ENCODE measurements at places on chromosomes 5 and 9.

GRCh38 chr5:125576822-125577221 is 830.4 kb upstream of the ZNF608 start:
- no peak for DNase-seq

DNA sequence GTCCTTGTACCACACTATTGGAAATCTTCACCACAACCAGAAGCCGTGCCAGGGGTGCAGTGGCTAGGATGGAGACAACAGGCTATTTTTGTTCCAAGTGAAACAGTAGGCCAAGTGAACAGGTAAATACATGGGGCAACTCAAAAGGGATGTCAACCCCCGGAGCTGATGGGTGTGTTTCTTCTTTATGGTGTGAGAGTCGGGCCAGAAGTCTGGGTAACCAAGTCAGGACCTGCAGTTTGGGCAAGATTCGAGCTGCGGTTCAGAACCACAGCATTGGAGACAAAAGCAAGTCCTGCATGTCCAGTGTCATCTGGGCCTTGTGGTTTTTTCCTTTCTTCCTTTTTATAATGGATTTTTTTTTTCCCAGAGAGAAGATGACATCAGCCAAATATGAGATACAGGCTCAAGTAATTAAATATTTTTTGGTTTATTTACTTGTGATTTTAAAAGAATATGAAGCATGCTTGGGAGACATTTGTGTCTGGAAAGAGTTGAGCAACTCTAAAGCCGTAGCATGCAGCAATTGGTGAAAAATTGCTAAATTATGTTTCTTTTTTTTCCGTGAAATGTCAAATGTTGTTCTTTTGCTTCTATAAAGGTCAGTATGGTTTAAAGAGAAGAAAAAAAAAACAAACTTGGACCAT is 261.6 kb downstream of the ARRDC3 start:
- no peak for DNase-seq

DNA sequence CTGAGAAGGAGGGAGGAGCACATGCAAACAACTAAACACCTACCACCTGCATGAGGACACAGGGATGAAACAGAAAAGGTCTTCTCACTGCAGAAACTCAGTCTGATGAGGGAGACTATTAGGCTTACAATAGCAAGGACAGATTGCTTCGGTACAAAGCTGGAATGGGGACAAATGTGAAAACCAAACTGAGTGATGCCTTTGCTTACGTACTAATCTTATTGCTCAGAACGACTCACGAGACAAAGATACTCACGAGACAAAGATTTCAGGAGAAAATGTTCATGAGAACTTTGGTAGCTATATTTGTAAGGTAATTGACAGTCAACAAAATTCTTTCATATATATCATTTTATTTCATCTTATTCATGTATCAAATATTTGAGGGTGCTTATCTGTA is 71.9 kb upstream of the TAF1L start:
- DNase-seq = no peak

- DNase-seq = peak; percentile 76
These were observed 34.7 kb downstream of the SHOC1 start for GRCh38 chr9:111759762-111760639.

DNA sequence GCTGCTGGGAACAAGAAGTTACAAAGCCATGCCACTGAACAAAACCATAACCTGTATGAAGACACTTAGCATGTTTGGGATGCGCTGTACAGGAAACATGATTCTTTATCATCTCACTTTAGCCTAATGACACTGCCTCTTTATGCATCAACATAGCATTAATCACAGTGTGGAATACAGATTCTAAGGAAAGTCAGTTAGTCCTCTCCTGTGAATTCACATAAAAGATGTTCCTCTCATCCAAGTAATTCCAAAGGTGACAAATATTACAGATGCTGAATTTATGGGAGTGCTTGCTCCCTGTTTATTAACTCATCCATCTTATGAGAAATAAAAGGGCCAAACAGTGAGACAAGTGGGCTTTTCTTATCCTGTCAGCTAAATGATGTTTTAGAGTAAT is 1677.7 kb downstream of the EFNA5 start:
- no peak for DNase-seq

DNA sequence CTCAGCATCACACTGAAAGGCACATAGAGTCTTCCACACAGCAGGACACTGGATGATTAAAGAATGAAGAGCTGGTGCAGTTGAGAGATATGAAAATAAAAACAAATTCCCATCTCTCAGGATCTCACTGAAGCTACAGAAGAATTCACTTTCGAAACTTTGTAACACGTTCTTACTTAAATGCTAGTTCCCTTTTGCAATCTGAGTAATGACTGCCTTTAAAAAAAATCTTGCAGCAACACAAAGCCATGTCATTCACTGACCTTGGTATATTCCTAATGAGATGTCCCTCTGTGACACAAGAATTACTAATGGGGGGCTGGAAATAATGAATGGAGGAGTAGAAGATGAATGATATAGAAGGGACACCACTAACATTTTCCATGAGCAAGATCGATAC is 201.8 kb downstream of the GLIS3 start:
- no peak for DNase-seq

DNA sequence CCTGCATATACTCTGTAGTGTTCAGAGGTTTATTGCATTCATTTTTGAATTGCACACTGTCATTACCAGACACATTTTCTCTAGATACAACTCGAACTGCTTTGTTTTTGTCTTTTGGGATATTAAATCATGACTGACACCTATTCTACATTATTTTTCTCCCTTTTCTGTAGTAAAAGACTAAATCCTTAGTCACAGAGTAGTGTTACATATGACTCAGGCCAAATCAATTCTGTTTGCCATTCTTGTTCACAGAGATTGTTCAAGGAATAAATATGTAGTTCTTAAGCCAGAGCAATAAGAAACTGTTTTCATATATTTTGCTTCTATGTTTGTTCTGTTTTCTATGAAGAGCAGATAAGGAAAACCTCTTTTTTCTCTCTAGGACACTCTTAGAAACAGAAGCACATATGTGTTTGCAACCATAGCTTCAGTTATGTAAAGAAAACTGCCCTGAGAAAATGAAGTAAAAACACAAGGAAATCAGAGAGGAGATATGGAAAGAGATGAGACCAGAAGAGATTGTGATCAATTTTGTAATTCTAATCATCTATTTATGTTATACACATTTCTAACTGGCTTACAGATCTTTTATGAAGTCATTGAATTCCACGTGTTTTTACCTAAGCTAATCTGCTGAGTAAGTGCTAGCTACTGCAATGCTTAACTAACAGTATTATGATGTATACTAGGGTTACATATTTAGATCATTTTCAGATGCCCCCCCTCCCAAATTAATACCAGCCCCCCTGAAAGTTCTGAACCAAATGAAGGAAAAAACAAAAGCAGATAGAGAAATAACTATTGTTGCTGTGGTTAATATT is 1995.6 kb upstream of the CDH6 start:
- no peak for DNase-seq

DNA sequence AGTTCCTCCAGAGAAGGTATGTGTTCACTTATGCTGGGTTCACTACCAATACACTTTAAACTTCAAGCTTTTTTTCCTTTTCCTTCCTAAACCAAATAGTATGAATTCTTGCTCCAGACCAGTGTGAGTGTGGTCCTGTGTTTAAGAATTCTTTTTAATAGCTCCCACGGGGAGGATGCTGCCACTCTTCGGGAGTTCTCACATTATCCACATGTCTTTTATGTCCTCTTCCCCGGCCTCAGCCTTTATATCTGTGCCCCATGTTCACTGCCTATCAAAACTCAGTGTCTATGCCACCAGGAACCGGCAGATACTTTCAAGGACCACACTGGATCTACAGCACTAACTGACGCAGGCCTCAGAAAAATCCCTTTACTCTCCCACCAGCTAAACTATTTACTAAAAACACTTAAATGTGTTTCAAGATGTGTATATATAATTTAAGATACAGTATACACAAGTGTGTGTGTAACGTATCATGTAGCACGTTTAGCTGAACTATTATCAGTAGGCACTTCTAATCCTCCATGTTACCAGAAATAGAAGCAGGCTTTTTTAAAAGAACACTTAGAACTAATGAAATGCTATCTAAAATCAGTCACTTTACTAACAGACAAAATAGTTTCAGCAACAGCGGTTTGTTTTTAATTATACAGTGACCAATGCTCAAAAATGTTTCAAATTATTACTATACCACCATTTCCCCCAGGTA is 88.0 kb downstream of the PLPP1 start:
- DNase-seq = no peak

DNA sequence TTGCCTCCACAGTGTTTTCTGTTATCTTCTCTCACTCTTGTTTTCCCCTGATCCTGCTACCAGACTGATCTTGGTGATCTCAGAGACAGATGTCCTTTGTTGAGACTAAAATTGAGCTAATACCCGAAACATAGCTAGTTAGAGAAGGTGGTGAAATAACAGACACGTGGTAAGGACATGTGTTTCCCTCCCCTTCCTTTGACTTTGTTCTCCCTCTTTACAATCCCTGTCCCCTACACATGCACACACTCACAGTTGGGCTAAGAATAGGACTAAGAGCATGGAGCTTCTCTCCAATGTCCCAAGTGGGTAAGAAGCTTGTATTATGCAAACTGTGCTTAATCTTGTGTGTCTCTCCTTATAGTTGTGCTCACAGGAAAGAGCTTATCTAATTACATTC is 1603.0 kb upstream of the C9orf72 start:
- no peak for DNase-seq

DNA sequence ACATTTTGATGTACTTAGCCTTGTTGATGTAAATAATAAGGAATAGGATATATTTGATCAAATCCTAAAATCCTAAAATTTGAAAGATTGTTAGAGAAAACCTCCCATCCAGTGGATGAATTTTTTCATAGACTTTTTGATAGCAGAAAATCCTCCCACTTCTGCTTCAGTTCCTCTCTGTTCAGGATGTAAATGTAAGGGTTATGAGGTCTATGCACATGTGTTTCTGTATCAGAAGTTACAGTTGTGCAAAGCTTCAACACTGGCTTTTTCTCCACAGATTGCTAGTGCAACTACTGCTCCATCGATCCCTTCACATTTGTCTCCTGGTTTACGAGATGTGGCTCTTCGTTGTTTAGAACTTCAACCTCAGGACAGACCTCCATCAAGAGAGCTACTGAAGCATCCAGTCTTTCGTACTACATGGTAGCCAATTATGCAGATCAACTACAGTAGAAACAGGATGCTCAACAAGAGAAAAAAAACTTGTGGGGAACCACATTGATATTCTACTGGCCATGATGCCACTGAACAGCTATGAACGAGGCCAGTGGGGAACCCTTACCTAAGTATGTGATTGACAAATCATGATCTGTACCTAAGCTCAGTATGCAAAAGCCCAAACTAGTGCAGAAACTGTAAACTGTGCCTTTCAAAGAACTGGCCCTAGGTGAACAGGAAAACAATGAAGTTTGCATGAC is 16.0 kb upstream of the SETD9 start:
- no peak for DNase-seq

- no peak for DNase-seq
These were observed 17.5 kb upstream of the IER5L start for GRCh38 chr9:129195606-129196005.

- DNase-seq = no peak
These were observed 32.8 kb downstream of the GALNT10 start for GRCh38 chr5:154223320-154223719.

GRCh38 chr5:24555229-24555628 is 89.5 kb downstream of the CDH10 start:
- DNase-seq = no peak

- no peak for DNase-seq
These were observed 27.7 kb downstream of the SAR1B start for GRCh38 chr5:134604908-134605307.

DNA sequence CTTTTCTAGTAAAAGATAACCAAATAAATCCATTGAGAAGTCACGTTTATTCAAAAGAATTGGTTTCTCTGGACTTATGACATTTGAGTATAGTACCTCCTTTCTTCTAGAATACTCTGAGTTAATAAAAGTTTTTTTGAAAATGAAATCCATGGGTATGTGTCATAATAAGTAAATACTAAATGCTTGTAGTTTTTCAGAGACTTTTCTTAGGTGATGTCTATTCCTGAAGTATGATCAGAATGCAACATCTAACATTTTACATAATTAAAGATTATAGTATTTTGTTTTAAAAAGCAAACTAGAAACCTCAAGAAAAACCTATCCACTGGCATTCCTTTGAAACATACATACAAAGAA is 63.2 kb downstream of the NFIB start:
- no peak for DNase-seq

- DNase-seq = no peak
These were observed 69.9 kb upstream of the SELENOP start for GRCh38 chr5:42881416-42882117.

DNA sequence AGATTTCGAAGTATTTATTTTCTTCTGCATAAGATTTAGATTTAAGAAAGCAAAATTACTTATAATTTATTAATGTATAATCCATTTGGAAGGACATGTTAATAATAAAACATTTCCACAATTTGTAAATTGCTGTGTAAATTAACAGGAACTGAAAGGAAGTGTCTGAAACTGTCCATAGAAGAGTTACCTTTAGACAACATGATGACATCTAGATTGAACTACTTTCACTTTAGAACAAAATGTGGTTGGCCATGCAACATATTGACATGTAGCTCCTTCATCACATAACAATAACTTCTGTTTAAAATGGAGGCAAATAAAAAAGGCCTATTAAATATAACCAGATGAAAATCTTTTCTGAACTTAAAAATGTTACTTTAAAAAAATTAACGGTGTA is 1849.5 kb upstream of the ACO1 start:
- DNase-seq = no peak

All from AG09319 (cell line).